Cardiac ventricle fibroblast (primary cell): ENCODE measurements at places on chromosomes 12 and 14. TPM values are rescaled to one million over a fixed set of nuclear protein-coding genes. Genes with fewer than 3 reads are reported as not detected.

Gene LRTM2
- not detected in 2 replicates for total RNA-seq

Gene TMEM179
- total RNA-seq: not detected in 2 replicates

Gene RASSF9
- 3.7 and 4.5 TPM in 2 replicates for total RNA-seq

Gene FOXG1
- 0.05 TPM in 1 of 2 replicates, not detected in the other for total RNA-seq
